ENCODE measurements at places on chromosomes 12 and 14.

DNA sequence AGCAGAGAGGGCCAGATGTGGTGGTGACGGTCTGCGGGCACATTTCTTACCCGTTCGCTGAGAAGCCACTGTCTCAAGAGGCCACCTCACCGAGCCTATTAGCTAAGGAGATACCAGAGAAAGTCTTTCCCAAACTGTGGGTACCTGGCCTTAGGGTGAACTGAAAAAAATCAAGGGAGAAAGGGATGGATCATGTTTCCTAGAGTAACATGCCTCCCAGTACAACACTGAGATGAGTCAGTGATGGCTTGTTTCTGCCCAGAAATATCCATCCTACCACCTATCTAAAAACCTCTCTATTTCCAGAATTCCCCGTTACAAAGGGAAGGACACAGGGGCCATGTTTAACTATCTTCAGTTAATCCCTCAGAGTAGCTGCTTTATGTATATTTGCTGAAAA, 83.7 kb downstream of the LMNTD1 start:
- DNase-seq = no peak

DNA sequence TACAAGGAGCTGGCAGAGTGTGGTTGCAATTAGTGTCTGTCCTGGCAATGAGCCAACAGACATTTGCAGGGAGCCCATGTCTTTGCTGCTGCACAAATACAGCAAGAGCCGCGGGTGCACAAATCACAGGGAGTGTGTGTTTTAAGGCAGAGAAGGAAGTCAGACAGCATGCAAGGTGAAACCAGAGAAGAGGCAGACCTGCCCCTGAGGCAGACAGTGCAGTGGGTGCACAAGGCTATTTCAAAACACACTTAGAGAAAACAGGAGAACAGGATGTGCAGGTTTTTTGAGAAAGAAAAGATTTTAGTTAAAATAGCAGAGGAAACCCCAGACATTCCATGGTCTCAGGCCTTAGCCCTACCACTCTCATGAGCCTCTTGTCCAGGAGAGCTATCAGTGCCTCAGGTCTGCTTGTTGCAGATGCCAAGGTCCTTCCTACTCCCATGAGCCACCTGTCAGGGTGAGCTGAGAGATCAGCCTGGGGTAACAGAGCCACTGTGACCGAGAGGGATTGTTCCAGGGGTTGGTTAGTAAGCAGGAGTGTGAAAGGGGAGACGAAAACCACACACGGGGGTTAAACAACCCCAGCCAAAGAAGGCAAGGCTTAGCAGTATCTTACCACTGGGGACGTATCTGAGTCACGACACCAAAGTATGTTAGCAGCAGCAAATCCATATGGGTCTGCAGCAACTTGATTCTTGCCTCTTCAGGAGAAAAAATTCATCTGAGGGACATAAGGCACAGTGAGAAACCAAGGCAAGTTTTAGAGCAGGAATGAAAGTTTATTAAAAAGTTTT, 78.1 kb downstream of the C14orf132 start:
- DNase-seq = no peak

DNA sequence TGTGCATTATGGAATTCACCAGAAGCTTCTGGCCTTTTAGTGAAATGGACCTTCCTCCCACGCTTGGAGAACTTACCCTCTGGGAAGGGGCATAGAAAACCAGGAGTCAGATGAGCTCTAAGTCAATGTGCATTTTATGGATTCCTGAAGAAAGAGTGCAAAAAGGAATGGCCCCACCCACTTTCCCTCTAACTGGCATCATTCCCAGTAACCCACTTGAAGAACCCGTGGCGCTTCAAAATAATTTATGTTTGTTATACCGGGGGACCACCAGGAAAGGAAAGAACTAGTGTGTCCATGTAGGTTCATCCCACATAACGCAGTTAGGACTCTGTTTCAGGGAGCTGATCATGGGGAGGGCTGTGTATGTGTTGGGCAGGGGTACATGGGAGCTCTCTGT, 1153.4 kb downstream of the TMEM121 start:
- DNase-seq = no peak

DNA sequence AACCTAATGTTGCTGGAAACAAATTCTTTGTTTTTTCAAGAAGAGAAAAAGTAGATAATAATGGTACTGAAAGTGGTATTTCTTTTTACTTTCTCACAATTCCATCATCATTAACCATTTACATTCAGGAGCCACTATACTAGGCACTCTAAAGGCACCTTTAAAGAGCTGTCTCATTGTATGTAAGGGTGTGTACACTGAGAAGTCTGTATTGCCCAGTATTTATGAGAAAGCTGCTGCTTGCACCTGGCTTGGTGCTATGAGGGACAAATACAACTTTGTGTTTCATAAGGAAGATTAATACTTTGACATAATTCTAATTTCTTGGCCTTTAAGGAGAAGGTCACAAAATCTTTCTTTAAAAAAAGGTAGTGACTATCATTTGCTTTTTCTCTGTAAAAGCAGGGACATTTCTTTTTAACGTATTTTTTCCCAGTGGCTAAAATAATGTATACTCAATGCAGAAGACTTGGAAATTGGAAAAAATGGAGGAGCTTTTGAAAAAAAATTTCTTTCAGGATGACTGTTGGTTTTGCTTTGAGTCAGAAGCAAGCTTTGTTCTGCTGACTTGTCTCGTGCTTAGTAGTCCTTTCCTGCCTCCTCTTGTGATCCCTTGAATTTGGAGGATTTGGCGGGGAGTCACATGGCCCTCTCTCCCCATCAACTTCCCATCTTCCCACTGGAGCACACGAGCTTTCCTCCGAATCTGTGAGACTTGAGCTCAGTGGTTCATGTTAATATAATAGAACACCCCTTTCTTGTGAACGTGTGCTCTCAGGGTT, 50.1 kb downstream of the RASSF3 start:
- no peak for DNase-seq

DNA sequence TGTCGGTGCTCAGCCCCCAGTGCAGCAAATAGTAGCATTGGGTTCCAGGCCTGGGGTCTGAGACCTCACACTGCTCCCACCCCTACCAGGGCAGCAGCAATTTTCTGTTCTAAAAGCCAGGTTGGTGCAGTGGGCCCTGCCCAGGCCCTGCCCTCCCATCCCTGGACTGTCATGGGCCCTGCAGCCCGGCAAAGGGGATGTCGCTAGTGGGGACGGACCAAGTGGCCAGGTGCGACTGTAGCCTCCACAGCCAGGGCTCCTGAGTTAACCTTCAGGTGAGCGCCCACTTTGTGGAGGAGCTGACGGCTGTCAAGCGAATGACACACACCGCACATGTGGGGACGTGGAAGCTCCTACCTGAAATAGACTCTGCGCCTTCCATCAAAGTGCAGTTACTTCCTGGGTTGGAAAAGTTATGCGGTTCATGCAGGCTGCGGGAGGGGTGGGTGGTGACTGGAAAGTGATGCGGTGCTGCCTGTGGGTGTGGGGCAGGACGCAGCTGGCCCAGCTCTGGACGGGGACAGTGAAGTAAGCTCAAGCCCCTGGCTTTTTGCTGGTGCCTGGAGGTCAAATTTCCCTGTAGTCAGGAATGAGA, 1.5 kb downstream of the INF2 start:
- DNase-seq = no peak

- no peak for DNase-seq
Measured at GRCh38 chr12:66279123-66279712, 23.1 kb upstream of the HELB start.

- DNase-seq = no peak
Measured at GRCh38 chr12:116483959-116484750, 75.0 kb upstream of the MAP1LC3B2 start.

GRCh38 chr12:124741211-124741610, 122.5 kb downstream of the SCARB1 start:
- DNase-seq = no peak

GRCh38 chr12:52800259-52800917, 4.5 kb upstream of the KRT3 start:
- DNase-seq = no peak

- no peak for DNase-seq
Measured at GRCh38 chr14:89486961-89487360, 69.9 kb upstream of the FOXN3 start.

DNA sequence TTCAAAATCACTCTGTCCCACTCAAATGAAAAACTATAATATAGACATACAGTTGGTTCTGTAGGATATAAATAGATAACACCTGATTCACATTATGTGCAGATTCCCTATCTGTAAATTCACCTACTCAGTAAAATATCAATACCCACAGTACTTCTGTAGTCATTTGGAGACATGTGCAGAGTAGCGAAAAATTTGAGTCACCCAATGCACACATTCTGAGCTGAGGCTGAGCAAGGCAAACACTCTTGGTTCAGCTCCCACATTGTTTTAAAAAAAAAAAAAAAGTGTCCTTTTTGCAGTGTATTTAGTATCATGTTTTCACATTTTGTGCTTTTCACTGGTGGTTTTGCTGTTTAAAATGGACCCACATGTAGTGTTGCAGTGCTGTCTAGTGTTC, 27.3 kb upstream of the BBS10 start:
- DNase-seq = no peak

DNA sequence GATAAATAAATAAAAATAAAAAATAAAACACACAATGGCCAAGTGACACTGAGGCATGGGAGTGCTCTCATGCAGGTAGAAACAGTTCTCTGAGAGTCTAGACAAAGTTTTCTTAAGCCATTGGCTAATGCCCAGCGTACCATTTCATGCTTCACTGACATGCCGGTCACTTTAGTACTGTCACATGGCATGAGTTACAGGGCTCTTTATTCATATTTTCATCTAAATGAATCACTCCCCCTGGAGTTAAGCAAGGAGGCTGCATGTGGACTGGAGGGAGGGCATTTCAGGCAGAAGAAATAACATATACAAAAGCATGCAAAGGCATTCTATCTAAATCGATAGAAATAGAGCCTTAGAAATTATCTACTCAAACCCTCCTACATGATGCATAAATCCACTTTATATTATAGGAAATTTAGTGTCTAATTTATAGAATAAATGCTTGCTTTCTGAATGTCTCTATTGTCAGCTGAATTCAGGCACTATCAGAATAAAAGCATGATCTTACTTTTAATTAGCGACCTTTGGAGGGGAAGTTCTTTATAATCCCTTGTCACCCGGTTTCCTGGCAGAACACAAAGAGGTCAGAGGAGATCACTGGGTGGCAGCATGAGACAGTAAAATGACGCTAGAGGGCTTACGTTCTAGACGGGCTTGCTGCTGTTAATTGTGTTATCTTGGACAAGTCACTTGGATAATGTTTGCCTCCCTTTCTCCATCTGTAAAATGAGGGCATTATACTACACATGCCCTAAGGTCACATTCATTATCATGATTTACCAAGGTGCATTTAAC, 17.5 kb downstream of the DYRK4 start:
- DNase-seq = no peak

DNA sequence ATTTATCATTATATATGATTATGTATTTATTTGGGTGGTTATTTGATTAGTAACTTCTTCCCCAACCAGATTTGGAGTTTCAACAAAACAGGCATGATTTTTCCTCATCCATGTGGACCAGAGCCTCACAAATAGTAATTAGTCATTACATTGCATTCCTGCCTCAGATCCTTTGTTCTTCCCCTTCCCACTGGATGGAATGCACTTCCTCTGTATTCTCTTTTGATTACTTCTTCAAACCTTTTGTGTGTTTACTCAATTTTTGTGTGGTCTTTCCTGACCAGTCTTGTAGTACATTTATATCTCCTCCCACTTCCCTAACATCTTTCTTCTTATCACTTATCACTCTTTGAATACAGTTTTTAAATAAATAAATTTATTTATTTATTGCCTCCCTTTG, 15.5 kb downstream of the SYT1 start:
- no peak for DNase-seq

DNA sequence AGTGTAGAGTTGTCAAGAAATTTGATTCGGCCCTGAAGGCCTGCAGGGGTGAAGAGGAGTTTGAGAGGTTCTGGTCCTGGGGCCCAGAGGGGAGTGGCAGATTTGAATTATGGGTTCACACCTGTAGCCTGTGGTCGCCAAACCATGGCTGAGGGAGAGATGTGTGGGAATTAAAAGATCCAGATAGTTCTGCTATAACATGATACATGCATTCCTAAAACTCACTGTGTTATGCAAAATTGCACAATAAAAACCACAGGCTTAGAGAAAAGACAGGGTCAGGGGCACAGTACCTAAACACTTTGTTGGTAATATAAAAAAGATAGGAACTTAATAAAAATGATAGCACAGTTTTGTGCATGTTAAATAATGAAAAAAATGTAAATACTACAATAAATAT, 106.2 kb downstream of the TMEM30B start:
- no peak for DNase-seq

- DNase-seq = no peak
Measured at GRCh38 chr14:98754343-98755020, 517.5 kb downstream of the BCL11B start.

DNA sequence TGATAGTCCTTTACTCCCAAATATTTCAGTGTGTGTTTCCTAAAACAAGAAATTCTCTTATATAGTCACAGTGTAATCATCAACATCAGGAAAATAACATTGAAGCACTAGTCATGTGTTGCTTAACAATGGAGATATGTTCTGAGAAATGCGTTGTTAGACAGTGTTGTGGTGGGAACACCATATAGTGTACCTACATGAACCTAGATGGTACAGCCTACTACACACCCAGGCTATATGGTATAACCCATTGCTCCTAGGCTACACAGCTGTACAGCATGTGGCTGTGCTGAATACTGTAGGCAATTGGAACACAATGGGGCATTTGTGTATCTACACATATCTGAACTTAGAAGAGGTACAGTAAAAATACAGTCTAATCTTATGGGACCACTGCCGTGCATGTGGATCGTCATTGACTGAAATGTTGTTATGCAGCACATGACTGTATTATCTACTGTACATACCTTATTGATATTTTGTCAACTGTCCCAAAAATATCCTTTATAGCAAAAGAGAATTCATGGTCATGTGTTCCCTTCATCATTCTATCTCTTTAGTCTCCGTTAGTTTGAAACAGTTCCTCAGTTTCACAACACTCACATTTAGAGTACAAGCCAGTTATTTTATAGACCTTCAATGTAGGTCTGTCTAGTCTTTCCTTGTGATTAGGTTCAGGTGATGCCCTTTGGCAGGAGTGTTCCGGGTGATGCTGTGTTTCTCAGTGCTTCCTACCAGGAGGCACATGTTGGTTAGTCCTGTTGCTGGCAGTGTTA, 109.7 kb downstream of the SLC25A47 start:
- no peak for DNase-seq

DNA sequence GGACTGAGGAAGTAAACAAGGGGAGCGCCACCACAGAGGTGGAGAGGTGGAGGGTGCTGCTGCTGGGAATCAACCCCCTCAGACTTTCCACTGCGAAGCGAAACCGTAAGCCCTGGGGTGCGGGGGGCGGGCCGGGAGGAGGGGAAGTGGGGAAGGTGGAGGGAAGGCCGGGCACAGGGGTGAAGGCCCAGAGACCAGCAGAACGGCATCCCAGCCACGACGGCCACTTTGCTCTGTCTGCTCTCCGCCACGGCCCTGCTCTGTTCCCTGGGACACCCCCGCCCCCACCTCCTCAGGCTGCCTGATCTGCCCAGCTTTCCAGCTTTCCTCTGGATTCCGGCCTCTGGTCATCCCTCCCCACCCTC, at the start of gene LAG3:
LAG3 (plus strand) TSS at position 190 of the 365 bp plus-strand sequence. CDS start 333 bp downstream, outside the sequence.
- no peak for DNase-seq

- DNase-seq = no peak
Measured at GRCh38 chr12:124140944-124141486, 153.9 kb upstream of the RFLNA start.

GRCh38 chr14:24063263-24063836, 8.0 kb upstream of the CPNE6 start:
- DNase-seq = no peak

GRCh38 chr12:6942331-6942665, 1.3 kb upstream of the RNU7-1 start:
- no peak for DNase-seq

- no peak for DNase-seq
Measured at GRCh38 chr12:89479982-89480381, 44.6 kb downstream of the GALNT4 start.

Data from breast epithelium (tissue), 4 donors.